ENCODE measurements at places on chromosomes 12 and 14.

DNA sequence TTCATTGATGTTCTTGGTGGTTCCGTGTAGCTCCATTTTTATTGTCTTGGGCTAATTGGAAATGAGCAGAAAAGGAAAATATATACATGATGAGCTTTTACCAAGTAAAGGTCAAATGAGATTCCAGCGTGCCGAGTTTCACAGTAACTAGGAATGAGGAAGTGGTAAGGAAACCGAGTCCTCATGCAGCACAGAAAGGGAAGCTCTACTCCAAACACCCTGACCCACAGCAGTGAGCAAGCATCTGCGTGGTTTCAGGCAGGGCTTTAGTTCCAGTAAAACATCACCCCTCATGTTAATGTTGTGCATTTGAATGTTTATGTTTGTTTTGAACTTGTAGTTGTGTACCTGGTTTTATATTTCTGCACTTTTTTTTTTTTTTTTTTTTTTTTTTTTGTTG lies 208.0 kb downstream of the SLC41A2 start:
- DNase-seq, result no peak

DNA sequence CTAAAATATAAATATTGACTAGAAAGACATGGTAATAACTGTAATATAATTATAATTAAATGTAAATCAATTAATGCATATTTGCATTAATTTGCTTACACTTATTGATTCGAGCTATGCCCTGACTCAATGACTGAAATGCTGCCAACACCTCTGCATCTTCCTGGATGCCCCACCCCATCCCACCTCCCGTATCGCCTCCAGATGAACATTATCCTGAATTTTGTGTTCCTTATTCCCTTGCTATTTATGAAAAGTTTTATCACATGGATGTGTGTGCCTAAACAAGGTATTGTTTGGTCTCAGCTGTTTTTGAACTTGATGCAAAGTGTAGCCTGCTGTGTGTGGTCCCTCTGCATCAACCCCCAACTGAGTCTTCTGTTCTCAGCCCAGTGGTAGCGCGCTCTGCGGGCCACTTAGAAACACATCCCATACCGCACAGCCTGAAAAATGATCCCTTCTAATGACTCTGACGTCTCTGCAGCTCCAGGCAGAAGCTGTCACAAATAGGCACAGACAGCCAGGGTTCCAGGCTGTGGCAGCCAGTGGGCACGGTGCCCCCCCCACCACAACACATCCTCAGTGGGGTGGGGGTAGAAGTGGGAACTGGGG lies 96.5 kb downstream of the PRMT8 start:
- DNase-seq, result no peak

GRCh38 chr14:31208546-31209424 lies 1.2 kb upstream of the HECTD1 start:
- no peak for DNase-seq

- no peak for DNase-seq
Measured at GRCh38 chr14:71474301-71475265, 457.6 kb upstream of the RGS6 start.

DNA sequence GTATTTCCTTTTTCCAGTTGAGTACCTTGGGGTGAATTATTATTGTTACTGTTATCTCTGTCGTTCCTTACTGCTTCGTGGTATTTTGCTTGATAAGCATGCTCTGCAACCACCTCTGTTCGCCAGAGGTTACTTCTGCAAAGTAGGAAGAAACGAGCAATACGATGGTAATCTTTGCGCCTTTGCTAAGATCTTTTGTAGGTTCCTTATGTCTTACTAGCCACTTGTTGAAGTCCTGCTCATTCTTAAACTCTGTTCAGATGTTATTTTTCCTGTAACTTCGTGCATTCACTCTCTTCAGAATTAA lies 729 bp upstream of the M6PR start:
- no peak for DNase-seq

- no peak for DNase-seq
Measured at GRCh38 chr14:23033251-23033727, 1.4 kb downstream of the PSMB5 start.

GRCh38 chr14:100776681-100777365 lies 49.1 kb upstream of the MEG3 start:
- no peak for DNase-seq

- no peak for DNase-seq
Measured at GRCh38 chr14:24143511-24143910, 2.1 kb upstream of the EMC9 start.

- DNase-seq, result no peak
Measured at GRCh38 chr12:52341066-52341580, 19.9 kb upstream of the KRT83 start.

DNA sequence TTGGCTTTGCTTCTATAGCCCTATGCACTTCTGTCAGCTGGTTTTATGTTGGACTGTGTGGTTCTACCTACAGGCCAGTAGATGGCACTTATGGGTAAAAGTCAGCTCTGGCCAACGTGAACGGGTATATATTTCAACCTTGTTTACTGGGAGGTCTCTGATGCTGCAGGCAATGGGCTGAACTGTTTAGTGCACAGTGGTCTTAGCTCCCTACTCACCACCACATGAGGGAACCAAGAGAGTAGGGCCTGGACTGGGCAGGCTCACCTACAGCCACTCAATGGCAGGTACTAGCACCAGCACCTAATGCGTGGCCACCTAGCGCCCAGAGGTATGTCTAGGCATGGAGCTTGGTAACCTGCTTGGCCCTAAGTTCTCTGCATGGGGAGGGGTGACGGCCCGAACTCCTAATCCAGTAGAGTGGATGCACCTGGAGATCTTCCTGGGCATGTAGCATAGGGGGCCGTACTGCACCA lies 481.8 kb downstream of the TMEM117 start:
- no peak for DNase-seq

GRCh38 chr12:49346659-49347310 lies at the start of gene DNAJC22:
DNAJC22 (plus strand) TSS chr12:49346888; CDS start chr12:49348873, 1,985 bp downstream.
- DNase-seq, result peak; percentile 50

- no peak for DNase-seq
Measured at GRCh38 chr14:104388541-104389325, 190.8 kb upstream of the C14orf180 start.

DNA sequence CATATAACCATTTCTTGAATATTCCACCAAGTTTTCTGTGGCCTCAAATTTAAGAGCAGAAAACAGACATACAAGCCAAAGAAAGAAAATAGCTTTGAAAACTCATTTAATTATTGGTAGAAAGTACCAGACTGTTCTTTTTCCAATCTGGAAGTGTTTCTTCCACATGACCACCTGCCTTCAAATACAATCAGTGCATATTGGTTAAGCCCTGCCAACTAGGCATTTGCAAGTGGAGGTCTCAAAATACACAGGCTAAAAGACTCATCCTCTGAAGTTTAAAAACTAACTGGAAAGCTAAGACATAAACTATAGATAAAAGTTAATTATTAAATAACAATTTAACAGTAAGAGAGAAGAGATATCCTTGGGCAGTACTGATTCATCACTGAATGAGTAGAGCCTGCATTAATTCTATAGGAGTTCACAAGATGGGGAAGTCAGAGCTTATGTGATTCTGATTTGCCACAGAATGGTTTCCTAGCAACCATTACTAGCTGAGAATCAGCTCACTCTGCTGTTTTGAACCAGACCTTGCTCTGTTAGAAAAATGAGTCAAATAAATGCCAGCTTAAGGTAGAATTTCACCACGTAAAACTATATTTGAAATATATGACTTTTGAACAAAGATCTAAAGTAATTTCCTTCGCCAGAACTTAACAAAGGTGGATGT lies 433.8 kb downstream of the FUT8 start:
- DNase-seq, result peak; percentile 71

- DNase-seq, result no peak
Measured at GRCh38 chr12:18935371-18935965, 194.1 kb upstream of the PLEKHA5 start.

- no peak for DNase-seq
Measured at GRCh38 chr12:57861967-57862366, 15.4 kb upstream of the CTDSP2 start.

GRCh38 chr14:68894802-68895703 lies 84.0 kb downstream of the ACTN1 start:
- no peak for DNase-seq

DNA sequence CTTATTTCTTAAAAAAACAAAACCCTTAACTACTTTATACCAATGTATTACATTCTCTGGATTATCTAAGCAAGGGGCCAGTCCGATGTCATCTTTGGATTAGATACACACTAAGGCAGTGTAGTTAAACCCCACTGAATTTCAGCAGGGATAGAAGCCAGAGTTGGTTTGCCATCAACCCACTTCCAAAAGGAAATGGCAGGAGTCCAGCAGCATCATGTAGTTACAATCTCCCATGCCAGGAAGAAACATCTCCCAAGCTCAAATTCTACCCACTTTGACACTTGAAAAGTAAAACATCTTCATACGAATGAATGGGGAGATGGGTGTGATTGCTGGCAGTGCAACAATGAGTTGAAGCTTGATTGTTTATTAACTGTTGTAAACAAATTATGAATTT lies 203.5 kb upstream of the PLXNC1 start:
- no peak for DNase-seq

DNA sequence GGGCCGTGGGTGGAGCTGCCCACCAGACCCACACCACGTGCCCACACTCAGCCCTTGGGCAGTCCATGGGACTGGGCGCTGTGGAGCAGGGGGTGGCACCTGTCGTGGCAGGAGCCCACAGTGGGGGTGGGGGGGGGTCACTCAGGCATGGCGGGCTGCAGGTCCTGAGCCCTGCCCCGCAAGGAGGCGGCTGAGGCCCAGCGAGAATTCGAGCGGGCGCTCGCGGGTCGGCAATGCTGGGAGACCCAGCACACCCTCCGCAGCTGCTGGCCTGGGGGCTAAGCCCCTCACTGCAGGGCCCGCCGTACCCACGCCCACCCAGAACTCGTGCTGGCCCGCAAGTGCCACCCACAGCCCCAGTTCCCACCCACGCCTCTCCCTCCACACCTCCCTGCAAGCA lies 132.6 kb upstream of the GARIN2 start:
- DNase-seq, result no peak

GRCh38 chr12:96297504-96297903 lies 102.7 kb downstream of the CDK17 start:
- DNase-seq, result no peak

GRCh38 chr14:36657399-36658122 lies 4.1 kb upstream of the PAX9 start:
- DNase-seq, result no peak

GRCh38 chr12:31631023-31631724 lies 28.3 kb upstream of the ETFBKMT start:
- DNase-seq, result no peak

DNA sequence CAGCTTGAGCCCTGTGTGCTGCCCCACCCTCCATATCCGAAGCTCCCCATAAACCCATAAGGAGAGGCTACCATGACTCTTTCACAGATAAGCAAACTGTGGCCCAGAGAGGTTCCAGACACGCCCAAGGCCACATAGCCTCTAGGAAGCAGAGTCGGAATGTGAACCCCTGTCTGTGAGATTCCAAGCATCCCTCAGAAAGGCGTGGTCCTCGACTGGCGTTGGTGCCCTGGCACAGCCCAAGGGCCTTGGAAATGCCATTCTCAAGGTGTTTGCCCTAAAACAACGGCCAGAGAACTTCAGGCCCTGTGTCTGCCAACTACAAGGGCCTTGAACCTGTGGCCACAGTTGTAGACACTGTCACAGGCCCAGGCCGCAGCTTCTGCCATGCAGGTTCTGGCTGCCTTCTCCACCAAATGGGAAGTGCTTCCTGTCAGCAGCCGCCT lies 8.5 kb upstream of the DIO3 start:
- DNase-seq, result no peak

DNA sequence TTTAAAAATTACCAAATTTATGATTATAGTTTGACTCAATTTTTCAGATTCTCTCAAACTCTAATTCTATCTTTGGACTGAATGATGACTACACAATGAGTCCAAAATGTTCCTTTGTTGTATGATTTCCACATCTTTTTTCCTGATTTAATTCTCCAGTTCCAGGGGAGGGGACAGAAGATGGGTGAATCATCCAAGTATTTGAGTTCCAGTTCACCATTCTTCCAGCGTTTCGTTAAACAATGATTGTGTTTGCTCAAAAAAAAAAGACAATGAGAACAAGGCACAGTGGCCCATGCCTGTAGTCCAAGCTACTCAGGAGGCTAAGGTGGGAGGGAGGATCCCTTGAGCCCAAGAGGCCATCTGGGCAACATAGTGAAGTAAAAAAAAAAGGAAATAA lies 23.8 kb downstream of the BAZ1A start:
- no peak for DNase-seq

GRCh38 chr12:49683599-49684309 lies 23.5 kb downstream of the FMNL3 start:
- no peak for DNase-seq

- no peak for DNase-seq
Measured at GRCh38 chr12:9809338-9809737, 17.9 kb upstream of the KLRF1 start.

DNA sequence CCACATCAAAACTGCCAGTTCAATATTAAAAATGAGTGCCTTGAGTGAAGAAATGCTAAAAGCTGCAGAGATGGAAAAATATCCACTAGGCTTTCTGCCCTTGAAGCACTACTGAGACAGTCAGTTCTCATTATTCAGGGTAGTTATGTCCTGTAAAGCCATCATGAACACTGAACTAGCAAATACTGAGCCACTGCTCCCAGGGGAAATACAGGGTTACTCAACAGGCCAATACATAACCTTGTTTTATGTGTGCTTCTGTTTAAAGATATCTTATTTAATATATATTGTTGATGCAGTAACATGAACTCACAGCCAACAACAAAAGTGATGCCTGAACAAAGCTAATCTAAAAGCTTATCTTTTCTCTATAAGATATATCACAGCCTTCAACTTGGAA lies 3.3 kb downstream of the RAD52 start:
- no peak for DNase-seq

DNA sequence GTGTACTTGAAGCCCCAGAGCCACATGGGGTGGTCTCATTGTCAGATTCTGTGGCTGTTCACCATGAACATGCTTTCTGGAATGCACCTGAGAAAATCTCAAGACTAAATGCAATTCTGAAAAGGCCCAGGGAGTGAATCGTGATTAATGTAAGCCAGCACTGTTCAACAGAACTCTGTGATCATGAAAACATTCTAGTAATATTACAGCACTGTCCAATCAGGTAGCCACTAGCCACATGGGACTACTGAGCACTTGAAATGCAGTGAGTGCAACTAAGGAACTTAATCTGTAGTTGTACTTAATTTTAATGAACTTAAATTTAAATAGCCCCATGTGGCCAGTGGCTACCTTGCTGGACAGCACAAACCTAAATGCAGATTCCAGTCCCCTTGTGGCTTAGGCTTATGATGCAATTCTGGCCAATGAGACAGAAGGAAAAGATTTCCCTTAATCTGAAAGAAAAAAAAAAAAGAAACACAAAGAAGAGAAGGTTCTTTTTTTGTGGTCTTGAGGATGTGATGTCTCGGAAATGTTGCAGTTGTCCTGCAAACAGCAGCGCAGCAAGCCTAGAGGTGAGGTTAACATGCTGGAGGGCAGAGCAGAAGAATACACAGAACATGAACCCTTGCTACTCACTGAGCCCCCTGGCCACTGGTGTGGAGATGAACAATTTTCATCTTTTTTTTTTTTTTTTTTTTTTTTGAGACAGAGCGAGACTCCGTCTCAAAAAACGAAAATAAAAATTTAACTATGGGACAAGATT lies 48.2 kb downstream of the SPPL3 start:
- no peak for DNase-seq

GRCh38 chr14:28661171-28661772 lies 105.3 kb upstream of the FOXG1 start:
- DNase-seq, result no peak

Data from CD4-positive, alpha-beta memory T cell (primary cell).